ENCODE measurements at places on chromosomes 16 and 17.

DNA sequence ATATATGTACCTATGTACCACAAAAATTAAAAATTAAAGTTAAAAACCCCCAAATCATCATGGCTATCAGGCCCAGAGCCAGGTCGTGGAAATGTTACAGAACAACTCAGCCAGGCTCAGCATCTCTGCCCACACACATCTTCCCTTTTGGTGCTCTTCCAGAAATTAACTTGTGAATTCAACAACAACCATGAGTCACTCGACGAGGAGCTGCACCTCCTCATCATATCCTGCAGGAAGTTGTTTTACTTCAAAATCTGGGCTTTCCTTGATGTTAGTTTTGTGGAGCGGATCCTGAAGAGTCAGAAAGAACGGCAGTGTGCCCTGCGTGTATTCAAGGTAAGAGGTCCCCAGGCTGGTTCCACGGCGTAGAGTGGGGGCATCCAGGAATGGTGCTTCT lies 10.6 kb downstream of the FBXO39 start:
- peak; percentile 66 for DNase-seq

DNA sequence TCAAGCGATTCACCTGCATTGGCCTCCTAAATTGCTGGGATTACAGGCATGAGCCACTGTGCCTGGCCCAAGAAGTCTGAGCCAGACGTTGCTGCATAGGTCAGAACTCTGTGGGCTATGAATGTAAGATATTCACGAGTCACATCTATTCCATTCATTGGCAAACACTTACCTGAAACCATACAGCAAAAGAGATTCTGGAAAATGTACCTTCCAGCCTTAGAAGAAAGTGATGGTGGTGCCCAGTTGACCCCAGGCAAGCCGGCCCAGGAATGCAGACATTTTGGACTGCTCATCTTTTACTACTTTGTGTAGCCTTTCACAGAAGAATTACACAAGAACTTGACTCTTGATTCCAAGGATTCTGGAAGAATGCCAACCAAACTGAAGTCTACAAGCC lies 135.6 kb upstream of the N4BP1 start:
- no peak for DNase-seq

DNA sequence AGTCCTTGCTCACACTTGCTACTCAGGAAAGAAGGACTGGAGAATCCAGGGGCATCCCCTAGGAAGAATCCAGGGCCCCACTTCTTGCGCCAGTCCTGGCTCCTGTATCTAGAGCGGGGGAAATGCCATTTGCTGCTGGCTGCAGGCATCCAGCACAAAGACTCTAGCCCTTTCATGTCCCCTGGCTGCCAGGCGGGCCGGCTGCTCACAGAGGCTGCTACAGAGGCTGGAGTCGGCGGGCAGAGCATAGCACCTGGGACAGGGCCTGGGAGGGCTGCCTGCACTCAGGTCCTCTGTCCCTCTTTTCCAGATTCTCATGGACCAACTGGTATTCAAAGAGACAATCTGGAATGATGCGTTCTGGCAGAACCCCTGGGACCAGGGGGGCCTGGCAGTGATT lies 13.8 kb downstream of the SMIM5 start:
- DNase-seq, result no peak

GRCh38 chr16:2806286-2806685 lies 8.0 kb downstream of the PRSS41 start:
- DNase-seq, result no peak

DNA sequence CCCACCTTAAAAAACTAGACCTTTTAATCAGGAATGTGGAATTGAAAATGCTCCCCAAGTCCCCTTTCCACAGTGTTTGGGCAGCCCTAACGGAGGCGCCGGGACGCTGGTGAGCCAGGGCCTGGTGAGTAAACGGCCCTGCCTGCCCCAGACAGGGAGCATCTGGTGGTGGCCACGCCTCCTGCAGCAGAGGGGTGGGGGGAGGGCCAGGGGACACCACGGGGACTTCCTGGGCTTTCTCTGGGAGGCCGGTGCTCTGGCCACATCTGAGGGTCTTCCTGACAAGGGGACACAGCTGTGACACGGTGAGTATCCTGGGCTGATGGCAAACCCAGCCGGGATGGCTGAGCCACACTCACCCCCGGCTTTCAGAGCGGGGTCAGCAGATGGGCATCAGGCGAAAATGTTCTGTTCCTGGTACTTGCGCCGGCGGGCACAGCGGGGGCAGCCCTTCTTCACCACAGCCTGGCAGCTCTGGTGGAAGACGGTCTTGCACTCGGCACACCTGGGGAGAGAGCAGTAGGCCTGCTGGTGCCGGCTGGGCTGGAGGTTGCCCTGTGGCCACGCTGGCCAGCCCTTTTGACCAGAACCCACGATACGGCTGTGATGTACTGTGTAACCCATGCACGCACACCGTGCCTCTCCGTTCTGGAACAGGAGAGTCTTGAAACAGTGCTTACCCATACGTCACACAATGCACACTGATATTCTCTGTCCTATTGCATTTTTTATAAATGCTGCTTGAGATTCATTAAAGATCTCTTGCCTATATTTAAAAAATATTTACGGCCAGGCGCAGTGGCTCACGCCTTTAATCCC lies 5.0 kb upstream of the ARHGAP27 start:
- no peak for DNase-seq

- peak; percentile 76 for DNase-seq
Measured at GRCh38 chr16:17467923-17468540, 2.7 kb downstream of the XYLT1 start.

GRCh38 chr16:79316004-79316458 lies 284.5 kb downstream of the MAF start:
- DNase-seq, result no peak

DNA sequence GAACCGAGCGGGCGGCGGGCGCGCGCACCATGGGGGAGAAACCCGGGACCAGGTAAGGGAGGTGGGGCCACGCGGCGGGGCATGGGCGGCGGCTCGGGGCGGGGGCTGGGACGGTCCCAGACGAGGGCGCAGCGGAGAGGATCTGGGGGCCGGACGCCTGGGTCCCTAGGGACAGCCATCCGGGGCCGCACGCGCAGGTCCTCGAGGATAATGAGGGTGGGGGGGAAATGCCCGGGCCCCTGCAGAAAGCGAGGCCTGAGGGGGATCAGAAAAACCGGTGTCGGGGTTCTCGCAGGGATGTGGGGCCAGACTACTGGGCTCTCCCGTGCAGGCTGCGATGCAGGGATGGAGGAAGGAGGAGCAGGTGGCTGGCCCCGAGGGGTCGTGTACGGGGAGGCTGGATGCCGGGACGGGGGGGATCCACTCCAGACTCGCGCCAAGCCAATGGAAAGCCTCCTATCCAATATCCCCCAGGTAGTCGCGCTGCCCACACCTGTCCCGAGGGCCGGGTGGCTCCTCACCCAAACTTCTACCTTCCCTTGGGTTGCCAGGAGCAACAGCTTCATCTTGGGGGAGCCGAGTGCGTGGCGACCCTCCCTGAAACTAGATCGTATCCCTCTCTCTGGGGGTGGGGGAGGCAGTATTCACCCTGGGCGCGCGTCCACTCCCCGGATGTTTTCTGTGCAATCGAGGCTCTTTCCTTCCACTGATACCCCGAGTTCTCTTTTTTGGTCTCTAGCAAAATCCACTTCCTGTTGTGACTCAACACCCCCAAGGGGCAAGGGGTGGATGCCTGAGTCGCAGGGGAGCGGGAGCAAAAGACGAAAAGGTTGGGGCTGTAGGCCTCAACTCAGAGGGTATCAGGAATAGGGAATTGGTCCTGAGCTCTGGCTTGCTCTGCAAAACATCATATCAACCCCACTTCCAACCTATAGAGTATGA lies 532 bp downstream of the ARRB2 start:
- DNase-seq, result no peak
